GM12891 (cell line): ENCODE measurements at places on chromosomes 16 and 17.

GRCh38 chr17:49843774-49844350 lies 4.0 kb downstream of the TAC4 start:
- no peak for DNase-seq

DNA sequence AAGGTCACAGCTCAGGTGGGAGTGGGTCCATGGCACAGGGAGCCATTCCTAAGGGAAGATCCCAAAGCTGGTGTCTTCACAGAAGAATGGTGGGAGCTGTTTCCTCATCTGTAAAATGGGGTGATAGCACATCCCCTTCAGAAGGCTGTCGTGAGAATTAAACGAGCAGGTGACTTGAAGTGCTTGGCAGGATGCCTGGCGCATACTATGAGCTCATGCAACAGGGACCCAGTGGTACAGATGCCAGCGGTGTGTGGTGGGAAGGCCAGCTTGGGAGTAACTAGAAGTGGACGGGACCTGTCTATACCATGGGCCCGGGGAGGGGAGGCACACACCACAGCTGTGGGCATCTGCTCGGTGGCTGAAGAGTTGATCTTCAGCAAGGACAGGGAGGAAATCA lies 189.3 kb upstream of the TNRC6C start:
- no peak for DNase-seq

DNA sequence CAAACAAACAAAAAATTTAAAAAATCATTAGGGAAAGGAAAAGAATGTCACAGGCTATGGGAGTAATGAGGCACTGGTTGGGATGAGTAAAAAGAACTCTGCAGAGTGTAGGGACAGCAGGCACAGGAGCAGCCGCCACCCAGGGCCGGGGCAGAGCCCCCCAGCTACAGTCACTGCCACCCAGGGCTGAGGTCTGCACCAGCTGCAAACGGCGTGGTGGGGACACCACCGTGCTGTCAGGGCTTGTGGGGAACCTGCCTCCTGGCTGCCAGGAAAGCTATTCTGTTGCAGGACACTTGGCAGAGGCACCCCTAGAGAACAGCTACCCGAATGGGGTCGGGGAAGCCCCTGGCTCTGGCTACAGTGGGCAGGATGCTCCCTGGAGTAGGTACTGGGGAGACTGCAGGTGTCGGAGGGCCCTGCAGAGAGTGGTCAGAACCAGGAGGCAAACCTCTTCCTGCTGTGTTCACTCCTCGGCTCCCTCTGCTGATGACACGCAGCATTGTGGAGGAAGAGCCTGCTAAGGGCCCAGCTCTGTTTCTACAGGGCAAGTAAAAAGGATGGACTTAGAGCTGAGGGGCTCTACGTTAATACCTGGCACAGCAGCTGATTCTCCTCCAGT lies 32.3 kb upstream of the CAPN15 start:
- DNase-seq = peak; percentile 56

DNA sequence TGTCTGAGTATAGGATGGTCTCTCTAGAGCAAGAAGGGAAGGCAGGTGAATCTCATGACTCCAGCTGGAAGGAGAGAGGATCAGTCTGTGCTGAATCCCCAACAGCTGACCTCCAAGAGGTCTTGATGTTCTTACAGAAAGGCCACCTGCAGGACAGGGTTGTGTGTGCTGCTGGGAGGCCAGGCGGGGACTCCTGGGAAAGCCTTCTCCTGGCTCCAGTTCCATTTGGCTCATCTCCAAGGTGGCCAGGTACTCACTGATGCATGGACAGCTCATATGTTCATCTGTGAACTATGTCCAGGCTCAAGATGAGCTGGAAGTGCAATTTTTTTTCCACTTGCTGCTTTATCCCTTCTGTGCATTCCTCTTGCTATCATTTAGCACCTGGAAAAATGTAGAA lies 730.2 kb upstream of the RBFOX1 start:
- no peak for DNase-seq

GRCh38 chr16:53707671-53708070 lies 3.7 kb downstream of the FTO start:
- DNase-seq = no peak

DNA sequence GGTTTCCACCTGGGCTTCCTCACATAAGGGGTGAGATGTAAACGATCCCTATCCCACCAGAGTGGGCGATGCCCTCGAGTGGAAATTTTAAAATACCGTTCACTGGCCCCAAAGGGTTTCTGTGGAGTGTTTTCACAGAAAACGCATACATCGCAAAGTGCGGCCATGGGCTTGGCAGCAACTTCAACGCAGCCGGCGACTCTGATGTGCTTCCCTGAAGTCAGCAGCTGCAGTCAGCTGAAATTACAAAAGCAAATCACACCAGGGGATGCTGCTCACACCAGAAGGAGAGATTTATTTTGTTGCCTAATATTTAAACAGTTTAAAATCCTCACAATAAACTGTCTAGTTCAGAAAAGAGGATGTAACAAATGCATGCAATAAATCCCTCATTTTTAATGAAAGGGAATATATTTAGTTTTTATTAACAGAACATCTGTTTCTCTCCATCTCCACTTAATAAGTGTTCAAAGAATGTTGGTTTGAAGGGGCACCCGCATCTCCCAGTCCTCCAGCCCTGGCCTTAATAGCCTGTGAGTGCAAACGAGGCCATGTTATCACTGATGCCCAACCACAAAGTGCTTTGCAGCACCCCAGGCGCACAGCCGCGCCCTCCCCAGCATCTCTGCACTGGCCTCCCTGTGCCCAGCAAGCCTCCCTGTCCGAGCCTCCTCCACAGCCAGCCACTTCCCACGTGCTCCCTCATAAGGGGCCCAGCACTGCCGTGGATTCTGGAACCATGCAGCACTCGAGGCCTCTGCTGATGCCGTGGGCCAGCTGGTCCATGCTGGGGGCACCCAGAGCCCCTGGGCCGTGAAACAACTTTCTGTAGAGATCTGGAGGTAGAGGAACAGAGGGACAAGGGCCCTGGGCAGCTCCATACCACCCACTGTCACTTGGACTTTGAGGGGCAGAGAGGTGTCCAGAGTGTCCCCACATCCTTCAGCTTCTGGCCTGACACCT lies 17.3 kb upstream of the XYLT2 start:
- DNase-seq = no peak

GRCh38 chr16:1929105-1929504 lies 10.9 kb upstream of the HS3ST6 start:
- no peak for DNase-seq

DNA sequence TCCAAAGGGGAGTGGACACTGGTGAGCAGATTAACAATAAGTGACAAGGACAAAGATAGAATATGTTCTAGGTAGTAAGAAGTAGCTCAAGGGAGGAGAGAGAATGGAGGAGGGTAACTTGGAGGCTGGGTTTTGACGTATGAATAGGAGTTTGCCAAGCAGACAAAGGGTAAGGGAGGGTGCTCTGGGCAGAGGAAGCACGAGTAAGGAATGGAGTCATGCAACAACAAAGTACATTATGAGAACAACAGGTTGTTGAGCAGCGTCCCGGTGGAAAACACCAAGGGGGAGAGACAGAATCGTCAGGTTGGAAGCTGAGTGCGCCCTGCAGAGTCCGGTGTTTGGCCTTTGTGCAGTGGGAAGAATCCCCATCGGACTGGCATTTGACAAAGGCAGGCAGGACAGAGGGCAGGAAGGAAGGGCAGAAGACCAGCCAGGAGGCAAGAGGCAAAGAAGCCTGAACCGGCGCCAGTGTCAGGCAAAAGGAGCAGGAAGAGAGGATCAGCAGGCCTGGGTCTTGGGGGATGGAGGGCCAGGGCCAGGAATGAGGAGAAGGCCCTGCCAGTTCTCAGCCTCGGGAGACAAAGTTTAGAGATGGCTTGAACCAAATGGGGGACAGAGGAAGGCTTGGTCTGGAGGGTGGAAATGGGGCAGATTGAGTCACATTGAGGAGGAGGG lies 134.3 kb upstream of the TNRC6C start:
- no peak for DNase-seq

GRCh38 chr17:10421900-10422542 lies at the start of gene MYH8:
TSS of gene MYH8 (minus strand) at chr17:10421950. CDS start at chr17:10420227, 1,723 bp downstream.
- no peak for DNase-seq

- no peak for DNase-seq
These were observed 3.8 kb downstream of the CIITA start for GRCh38 chr16:10880594-10881452.

DNA sequence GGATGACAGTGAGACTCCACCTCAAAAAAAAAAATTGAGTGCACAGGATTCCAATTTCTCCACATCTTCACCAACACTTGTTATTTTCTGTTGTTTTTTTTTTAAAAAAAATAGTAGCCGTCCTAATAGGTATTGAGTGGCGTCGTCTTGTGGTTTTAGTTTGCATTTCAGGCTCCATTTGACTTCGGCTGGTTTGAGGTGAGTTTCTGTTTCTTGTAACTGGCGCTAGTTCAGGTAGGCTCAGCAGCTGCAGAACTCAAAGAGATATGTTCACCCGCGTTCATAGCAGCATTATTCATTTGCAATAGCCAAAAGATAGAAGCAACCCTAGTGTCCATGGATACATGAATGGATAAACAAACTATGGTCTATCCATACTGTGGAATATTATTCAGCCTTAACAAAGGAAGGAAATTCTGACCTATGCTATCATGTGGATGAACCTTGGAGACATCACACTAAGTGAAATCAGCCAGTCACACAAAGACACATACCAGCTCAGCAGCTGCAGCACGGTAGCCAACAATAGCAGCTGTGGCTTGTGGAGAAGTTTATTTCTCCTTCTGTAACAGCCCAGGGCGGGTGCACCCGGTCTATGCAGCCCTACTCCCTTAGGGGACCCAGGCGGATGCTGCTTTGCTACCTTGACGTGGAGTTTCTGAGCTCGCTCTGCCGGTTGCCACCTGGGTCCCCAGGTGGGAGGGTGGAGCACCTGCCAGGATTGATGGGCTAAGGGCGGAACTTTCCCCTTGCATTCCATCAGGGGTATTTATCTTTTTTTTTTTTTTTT lies 44.9 kb downstream of the TMEM235 start:
- no peak for DNase-seq

- no peak for DNase-seq
These were observed 497.8 kb downstream of the HS3ST4 start for GRCh38 chr16:26189536-26189935.

DNA sequence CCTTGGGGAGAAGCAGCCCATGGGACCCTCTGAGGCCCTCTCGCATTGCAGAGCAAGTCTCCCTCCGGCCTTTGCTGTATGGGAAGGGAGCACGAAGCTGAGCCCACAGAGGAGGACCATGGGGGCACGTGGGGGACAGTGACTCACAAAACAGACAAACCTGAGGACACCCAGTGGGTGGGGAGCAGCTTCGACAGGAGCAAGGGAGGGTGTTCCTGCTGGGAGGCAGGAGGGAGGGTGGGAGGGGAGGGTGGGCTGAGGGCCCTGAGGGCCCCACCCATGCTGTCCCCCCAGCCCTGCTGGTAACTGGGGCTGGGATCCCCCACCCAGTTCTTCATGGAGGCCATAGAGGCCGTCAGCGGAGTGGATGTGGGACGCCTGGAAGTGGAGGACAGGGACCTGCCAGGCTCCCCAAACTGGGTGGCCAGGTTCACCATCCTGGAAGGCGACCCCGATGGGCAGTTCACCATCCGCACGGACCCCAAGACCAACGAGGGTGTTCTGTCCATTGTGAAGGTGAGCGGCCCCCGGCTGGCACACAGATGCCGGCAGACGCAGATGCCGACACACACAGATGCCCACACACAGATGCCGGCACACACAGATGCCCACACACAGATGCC lies 12.5 kb downstream of the SLC22A31 start:
- no peak for DNase-seq
